ENCODE measurements at places on chromosomes 2 and 18.

DNA sequence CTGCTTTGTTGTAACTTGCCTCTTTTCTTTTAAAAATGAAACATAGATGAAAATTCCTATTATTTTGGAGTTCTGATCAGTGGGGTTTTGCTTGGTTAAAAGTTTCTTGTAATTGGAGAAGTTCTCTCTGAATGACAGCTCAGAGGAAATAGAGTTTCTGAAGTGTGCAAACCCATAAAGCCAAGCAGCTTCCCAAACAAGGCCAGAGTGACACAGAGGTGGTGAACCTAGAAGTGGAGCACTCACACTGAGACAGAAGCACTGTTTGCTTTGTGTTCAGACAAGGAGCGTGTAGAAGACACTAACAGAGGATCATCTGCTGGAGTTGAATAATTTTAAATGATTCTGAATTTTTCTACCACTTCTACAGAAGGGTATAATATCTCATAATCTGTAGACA lies 49.2 kb downstream of the FBXO48 start:
- DNase-seq: no peak

GRCh38 chr2:181764095-181764963 lies 84.0 kb upstream of the NEUROD1 start:
- no peak for DNase-seq

DNA sequence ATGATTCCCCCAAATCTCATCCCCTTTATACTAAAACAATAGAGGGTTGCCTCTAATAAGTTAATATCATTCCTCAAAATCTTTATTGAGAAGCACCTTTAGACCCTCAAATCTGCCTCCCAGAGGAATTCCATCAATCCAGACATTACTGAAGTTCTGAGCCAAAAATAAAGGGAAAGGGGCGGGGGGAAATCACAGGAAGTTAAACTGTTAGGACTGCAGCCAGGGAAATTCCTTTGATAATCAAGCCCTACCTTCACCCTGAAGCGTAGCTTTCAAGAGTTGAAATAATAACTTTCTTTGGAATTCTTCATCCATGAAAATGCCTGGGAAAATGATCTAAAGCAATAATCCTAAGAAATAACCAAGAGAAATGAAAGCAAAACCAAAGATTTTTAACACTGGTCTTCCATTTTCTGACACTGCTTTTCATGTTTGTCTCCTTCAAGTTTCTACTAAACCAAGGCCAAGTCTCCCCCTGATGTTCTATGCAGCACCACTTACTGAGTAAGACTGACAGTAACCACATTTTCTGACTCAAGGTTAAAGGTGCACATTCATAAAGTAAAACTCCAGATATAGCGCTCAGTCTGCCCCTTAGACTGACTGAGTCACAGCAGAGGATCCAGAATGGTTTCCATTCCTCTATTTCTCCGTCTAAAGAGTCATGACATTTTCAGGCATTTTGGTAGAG lies 78.2 kb downstream of the TCF4 start:
- DNase-seq: no peak

DNA sequence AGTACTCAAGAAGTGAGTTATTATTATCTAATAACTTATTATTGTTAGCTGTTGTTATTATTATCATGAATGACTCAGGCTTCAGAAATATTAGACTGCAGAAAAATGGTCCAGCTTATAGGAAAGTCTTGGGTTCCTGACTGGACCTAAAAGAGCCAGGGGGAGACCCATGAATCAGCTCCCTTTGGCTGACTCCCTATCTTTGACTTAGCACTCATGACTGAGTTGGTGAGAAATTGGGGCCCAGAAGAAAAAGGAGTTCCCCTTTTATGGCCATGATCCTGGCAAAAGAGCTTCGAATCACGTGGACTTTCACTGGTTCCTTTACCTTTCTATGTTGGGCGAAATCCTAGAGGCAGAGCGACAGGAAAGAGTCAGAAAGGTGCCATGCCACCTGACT lies 145.8 kb downstream of the MYO3B start:
- no peak for DNase-seq

GRCh38 chr2:1988594-1988993 lies 244.3 kb upstream of the PXDN start:
- no peak for DNase-seq

- no peak for DNase-seq
Measured at GRCh38 chr2:108194409-108195132, 45.2 kb upstream of the SULT1C3 start.

GRCh38 chr2:240288087-240288521 lies 147.4 kb upstream of the GPC1 start:
- peak; percentile 37 for DNase-seq

DNA sequence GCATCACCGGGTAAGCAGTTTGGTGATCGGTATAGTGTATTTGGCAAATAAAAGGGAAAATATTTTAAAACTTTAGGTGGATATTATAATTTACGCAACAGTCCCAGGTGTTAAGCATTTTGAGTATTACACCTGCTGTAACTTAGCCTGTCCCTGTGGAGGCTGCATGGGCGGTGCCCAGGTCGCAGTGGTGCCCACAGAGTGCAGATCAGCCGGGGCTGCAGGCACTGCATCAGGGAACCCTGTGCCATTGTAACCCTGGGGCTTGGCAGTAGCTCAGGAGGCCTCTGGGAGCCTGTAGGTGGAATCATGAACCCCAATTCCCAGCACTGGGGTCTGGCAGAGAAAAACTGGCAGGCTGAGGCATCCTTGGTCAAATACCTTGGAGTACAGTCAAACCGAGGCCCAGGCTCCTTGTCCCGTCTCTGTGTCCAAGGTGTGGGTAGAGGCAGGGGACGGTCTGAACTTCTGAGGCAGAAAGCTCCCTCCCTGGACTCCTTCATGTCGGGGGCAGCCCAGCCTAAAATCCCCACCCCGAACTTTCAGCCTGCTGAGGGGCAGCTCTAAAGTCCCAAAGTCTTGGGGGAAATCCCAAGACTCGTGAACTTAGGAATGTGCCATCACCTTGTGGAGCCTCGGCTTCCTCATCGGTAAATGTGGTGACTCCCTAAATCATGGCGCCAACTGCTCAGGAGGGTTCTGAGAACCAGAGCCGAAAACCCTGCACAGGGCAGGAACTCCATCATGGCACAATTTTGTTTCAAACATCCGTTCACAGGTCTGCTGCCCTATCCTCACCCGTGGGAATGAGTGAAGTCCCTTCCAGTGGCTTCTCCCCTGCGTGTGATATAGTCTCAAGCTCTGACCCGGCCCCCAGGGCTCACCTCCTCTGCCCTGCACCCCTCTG lies 85.7 kb downstream of the INHBB start:
- no peak for DNase-seq

DNA sequence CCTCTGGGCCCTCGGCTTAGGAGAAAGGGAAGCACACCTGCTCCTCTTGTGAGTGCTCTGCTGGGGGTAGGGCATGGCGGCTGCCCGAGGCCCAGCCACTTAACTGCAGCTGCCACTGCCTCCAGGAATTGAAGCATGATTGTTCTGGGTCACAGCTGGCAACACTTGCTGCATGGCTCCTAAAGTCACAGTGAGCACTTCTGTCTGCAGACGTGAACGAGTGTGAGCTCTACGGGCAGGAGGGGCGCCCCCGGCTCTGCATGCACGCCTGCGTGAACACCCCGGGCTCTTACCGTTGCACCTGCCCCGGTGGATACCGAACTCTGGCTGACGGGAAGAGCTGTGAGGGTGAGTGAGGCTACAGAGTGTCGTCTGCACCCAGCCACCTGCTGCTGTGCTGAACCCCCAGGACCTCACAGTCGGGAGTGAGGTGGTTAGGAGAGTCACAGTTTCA lies 44.4 kb downstream of the FBLN7 start:
- peak; percentile 82 for DNase-seq

GRCh38 chr2:53366543-53366942 lies 401.1 kb upstream of the CHAC2 start:
- DNase-seq: no peak

DNA sequence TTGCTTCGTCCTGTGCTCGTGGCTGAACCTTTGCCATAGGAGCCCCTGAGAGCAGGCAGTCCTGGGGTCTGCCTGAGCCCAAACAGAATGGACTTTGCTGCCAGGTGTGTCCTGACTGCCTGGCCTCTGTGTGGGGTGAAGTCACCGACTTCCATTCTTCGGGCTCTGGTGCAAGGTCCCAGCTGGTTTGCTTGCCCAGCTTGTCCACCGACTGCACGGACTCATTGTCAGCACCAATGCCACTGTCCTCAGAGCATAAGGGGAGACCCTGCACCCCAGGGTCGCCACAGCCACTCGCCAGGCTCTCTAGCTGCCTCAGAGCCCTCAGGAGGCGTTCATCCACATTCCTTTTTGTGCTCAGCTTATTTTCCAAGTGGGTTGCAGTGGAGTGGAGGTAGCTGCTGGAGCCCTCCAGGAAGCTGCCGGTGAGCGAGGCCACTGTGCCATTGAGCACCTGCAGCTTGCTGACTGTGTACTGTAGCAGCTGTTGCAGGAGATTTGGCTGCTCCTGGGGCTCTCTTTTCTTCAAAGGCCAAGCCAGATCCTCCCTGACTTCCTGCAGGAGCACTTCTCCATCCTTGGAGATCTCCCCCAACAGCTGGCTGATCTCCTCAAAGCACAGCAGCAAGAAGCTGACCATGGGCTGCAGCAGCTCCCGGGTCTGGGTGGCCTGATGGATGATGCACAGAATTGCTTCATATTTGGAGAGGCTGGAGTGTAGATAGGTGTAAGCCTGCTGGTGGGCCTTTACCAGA lies 1.2 kb downstream of the PCARE start:
- no peak for DNase-seq

GRCh38 chr2:181393472-181393871 lies 63.7 kb upstream of the ITGA4 start:
- DNase-seq: no peak

Measured in activated effector memory CD4-positive, alpha-beta T cell treated with anti-CD3 and anti-CD28 coated beads, Interleukin-2, amount 50 U/mL, for 16 hours (primary cell).